CD4-positive, alpha-beta T cell treated with Interferon alpha-2 for 1 hour (primary cell): ENCODE measurements at places on chromosomes 16 and 17.
A peak's percentile ranks its signal among the peaks of the same experiment; 100 is the strongest.

- DNase-seq: no peak
Measured at GRCh38 chr17:10547351-10547750, 2.1 kb downstream of the MYH2 start.

DNA sequence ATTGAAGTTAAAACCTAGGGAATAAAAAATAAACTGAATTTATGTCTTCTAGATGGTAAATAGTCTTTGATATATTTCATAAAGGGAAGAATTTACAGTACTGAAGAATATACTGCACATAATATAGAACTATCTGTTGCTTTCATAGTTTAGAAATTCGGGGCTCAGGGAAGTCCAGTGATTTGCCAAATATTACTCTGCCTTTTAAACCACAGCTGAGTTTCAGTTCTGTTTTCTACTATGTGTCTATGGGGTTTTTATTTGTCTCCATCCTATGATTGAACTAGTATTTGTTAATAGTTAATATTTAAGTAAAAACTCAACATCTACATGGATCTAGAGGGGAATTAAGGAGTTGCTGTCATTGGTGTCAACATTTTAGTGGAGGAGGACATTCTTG is 715.0 kb upstream of the CDH8 start:
- no peak for DNase-seq

GRCh38 chr17:7213895-7214299 is 5.7 kb downstream of the DLG4 start:
- peak; percentile 88 for DNase-seq

- DNase-seq: no peak
Measured at GRCh38 chr17:787641-788221, 5.6 kb downstream of the MRM3 start.

DNA sequence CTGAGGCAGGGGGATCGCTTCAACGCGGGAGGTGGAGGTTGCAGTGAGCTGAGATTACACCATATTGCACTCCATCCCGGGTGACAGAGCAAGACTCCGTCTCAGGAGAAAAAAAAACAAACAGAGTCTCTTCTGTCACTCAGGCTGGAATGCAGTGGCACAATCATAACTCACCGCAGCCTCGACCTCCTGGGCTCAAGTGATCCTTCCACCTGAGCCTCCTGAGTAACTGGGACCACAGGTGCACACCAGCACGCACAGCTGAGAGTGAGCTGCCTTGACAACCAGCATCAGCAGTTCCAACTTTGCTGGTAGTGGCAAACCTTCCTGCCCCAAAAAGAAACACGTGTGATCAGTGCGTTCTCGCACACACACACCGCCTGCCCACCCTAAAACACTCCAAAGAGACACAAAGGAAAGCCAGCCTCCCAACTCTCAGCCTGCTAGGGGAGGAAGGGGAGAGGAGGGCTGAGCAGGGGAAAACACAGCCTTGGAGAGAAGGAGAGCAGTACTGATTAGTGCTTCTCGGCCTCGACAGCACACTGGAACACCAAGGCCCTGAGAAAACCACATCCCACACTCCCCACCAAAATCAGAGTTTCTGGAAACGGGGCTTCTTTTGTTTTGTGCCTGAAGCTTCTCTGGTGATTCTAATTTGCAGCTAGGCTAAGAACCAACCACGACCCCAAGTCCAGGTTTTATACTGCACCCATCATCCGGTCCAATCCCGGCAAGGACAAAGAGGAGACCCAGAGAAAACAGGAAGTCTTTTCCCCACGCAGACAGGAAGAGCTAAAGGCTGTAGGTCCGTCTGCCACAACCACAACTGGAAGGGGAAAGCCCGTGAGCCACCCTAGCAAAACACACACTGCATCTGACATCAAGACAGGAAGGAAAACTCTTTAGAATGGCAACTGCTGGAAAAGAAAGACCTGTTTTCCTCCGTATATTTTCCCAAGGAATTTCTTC is 28.8 kb downstream of the ZCCHC14 start:
- peak; percentile 43 for DNase-seq

- no peak for DNase-seq
Measured at GRCh38 chr17:5846001-5846400, 224.2 kb upstream of the WSCD1 start.

DNA sequence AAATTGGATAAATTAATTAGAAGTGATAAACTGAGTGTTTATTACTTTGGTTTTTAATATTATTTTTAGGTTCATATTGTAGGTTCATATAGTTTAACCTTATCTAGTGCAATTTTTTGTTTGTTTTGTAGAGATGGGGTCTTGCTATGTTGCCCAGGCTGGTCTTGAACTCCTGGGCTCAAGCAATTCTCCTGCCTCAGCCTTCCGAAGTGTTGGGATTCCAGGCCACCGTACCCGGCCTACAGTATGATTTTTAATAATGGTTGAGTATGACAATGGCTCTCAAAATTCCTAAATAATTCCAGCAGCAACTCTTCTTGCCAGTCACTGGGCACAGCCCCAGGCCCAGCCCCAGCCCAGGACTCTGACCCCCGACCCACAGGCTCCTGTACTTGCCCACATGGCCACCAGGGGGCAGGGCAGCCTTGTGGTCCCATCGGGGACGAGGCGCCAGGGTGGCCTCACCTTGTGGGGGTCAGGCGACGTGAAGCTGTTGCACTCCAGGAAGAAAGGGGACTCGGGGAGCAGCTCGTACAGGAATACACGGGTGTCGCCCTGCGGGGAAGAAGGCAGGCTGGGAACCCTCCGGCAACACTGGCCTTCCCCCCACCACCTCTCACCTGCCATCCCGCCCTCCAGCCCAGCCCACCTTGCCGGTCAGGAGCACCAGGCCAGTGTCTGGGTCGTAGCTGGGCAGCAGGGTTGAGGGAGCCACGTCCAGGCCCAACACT is 7.9 kb upstream of the PAM16 start:
- peak; percentile 51 for DNase-seq

DNA sequence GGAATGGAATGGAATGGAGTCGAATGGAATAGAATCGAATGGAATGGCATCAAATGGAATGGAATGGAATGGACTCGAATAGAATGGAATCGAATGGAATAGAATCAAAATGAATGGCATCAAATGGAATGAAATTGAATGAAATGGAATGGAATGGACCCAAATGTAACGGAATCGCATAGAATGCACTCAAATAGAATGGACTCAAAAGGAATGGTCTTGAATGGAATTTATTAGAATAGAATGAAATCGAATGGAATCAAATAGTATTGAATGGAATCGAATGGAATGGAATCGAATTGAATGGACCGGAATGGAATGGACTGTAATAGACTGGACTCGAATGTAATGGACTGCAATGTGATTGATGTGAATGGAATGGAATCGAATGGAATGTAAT is 501.4 kb upstream of the WSB1 start:
- no peak for DNase-seq

GRCh38 chr16:89022051-89022836 is 45.2 kb upstream of the CBFA2T3 start:
- no peak for DNase-seq

GRCh38 chr17:36198831-36199465 is 2.4 kb upstream of the CCL3L1 start:
- peak; percentile 77 for DNase-seq

DNA sequence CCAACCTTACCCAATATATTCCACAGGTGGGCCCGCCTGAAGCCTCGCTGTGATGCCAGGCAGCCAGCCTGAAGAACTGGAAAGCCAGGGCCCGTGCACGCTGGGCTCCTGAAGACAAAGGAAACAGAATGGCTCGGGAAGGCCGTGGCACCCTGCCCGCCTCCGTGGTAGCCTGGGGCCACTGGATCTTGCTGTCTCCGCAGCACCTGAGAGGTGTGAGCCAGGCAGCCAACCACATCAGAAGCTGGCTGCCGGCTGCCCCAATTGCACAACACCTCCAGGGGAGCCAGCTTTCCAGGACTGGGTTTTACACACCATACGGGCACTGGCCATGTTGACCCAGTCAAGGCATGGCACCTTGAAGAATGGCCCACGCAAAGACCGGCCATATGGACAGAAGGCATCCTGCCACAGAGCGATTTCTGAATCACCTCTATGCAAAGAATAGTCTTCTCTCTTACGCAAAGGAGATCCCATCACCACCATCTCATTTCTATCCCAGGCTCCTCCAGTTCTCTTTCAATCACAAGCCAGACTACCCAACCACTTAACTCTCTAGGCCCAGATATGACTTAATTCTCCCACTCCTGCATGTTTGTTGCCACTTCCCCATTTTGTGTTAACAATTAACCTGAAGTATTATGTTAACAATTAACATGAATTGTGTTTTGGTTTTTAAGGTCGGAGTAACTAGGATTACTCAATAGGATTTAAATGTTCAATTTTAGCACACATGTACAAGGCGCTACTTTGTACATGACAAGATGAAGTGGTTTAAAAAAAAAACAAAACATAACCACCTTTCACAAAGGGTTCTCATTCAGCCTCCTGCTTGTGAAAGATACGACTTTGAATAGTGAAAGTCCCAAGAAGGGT is 32.1 kb downstream of the ZFHX3 start:
- no peak for DNase-seq

GRCh38 chr17:4938688-4939545 is 929 bp downstream of the SLC25A11 start:
- DNase-seq: no peak

DNA sequence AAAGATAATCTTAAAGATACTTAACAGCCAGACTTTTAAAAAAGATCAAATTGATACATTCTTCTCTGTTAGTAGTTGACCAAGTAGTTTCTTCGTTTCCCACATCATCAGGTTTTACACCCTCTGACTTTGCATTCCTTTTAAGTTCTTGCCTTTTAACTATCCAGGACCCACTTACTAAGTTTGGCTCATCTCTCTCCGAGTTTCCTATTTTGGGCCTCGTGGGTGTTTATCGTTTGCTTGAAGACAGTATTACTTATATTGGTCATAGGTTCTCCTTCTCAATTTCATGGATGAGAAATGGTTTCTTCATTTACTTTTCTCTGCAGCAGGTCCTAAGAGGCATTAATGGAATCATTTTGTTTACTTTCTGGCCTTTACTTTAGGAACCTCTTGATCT is 43.2 kb downstream of the RPA1 start:
- no peak for DNase-seq

DNA sequence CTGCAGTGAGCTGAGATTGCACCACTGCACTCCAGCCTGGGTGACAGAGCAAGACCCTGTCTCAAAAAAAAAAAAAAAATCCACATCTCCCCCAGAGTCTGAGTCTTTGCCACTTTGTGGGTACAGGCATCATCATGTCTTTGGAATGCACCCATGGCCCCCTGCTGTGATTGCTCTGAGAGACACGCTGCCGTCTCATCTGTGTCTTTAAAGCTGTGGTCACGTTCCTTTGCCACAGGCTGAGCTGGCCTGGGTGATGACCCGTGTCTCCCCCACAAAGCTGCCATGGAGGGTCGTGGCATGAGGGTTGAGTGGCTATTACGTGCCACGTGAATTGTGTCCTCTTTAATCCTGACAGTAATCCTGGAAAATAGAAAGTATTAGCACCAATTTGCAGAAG is 20.2 kb downstream of the CRISPLD2 start:
- DNase-seq: no peak

GRCh38 chr17:21330436-21331160 is 45.6 kb upstream of the KCNJ12 start:
- no peak for DNase-seq

- no peak for DNase-seq
Measured at GRCh38 chr16:55853114-55853513, 20.2 kb upstream of the CES1 start.
